ENCODE measurements at places on chromosomes 13 and 19.

- no peak for DNase-seq
These were observed 15.6 kb downstream of the KPNA3 start for GRCh38 chr13:49776871-49777270.

- DNase-seq: peak; percentile 5
These were observed 62.8 kb upstream of the EDNRB start for GRCh38 chr13:77981281-77981881.

GRCh38 chr19:6772866-6773322, 386 bp downstream of the VAV1 start:
- no peak for DNase-seq

DNA sequence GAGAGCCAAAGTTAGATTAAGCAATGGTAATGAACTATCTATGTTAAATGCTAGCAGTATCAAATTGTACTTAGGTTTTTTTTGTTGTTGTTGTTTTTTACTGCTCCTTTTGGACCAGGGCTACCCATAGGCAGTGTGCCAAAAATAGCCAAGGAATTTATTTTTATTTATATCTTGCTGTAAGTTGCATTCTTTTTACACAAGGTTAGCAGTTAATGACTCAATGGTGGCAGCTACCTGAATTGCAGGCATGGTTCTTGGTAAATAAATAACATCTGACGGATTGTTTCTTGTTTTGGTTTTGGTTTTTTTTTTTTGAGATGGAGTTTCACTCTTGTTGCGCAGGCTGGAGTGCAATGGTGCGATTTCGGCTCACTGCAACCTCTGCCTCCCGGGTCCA, 194.8 kb upstream of the TSC22D1 start:
- DNase-seq: no peak

DNA sequence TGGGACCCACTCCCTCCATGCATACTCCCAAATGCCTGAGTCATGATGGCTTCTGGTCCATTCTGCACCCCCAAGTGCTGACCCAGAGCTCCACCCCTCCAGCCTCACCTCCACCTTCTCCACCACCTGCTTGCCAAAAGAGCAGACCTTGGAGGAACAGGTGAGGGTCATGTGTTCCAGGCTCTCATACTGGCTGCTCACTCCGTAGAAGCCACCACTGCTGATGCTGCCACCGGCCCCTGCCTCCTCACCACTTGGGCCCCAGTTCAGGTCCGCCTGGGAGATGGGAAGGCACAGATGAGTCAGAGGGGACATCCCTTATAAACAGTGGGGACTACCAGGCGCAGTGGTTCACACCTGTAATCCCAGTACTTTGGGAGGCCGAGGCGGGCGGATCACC, 7.9 kb downstream of the CD37 start:
- DNase-seq: no peak

DNA sequence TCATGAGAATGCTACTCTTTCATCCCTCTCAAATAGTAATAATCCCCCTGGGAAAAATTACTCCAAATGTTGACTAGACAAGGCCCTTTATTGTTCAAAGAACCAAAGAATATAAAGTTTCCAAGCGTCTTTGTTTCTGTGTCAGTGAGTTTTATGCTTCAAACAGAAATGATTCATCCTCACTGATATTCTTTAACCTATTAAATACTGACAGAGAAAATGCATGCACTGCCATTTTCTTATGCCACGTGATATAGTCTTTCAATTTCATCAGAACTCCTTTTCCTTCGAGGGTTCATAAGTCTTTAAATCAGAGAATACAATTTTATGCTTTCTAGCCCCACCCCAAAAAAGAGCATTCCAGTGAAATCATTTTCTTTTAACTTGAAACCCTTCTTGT, 211.6 kb downstream of the SHISA2 start:
- no peak for DNase-seq

- no peak for DNase-seq
These were observed 3.1 kb downstream of the MAST3 start for GRCh38 chr19:18100710-18101109.

GRCh38 chr19:30555075-30555790, 183.0 kb downstream of the ZNF536 start:
- DNase-seq: no peak

DNA sequence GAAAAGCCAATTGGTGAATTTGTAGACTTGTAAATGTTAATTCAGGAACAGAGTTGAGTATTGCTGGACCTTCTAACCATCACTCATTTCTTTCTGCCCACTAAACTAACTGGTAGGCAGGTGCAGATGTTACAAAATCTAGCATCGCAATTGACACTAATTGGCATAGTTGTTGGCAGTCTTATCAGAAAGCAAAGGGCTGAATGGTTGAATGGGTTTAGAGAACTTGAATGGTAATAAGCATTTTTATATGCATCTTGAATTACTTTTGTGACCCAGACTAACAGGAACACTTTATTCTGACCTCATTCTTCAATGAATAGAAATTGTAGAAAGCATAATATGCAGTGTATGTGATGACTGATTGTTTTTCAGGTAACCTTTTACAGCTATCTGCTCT, 189.1 kb downstream of the GGACT start:
- no peak for DNase-seq

GRCh38 chr19:12596485-12596884, 14.1 kb downstream of the ZNF490 start:
- DNase-seq: no peak

- no peak for DNase-seq
These were observed 158.7 kb downstream of the IRS2 start for GRCh38 chr13:109627649-109628048.

GRCh38 chr13:40163066-40164000, 503.1 kb downstream of the FOXO1 start:
- DNase-seq: no peak

- DNase-seq: no peak
These were observed 741 bp upstream of the TUBGCP3 start for GRCh38 chr13:112588490-112589297.

GRCh38 chr19:10812196-10812595, 23.8 kb downstream of the TMED1 start:
- peak; percentile 30 for DNase-seq
